ENCODE measurements at places on chromosomes 6 and 20. TPM values are rescaled to one million over a fixed set of nuclear protein-coding genes. Genes with fewer than 3 reads are reported as not detected.

Gene ZNF311
- 2.6 TPM for total RNA-seq

Gene RSPH4A
- total RNA-seq: 0.42 TPM

Gene KAT14
- total RNA-seq: 11.7 TPM

Gene BTNL2
- not detected for total RNA-seq

Gene CFAP61
- total RNA-seq: not detected

Gene BTN1A1
- total RNA-seq: not detected

Gene DOK5
- 3.5 TPM for total RNA-seq

Gene GRM4
- total RNA-seq: 0.41 TPM

Gene RBPJL
- total RNA-seq: not detected

Gene SRMS
- total RNA-seq: 0.48 TPM

Gene LY6G6D
- not detected for total RNA-seq

Gene CLIC5
- total RNA-seq: 3.5 TPM

Gene AKAP12
- 526 TPM for total RNA-seq
